ENCODE measurements at places on chromosomes 1 and 21.
A peak's percentile ranks its signal among the peaks of the same experiment; 100 is the strongest.

DNA sequence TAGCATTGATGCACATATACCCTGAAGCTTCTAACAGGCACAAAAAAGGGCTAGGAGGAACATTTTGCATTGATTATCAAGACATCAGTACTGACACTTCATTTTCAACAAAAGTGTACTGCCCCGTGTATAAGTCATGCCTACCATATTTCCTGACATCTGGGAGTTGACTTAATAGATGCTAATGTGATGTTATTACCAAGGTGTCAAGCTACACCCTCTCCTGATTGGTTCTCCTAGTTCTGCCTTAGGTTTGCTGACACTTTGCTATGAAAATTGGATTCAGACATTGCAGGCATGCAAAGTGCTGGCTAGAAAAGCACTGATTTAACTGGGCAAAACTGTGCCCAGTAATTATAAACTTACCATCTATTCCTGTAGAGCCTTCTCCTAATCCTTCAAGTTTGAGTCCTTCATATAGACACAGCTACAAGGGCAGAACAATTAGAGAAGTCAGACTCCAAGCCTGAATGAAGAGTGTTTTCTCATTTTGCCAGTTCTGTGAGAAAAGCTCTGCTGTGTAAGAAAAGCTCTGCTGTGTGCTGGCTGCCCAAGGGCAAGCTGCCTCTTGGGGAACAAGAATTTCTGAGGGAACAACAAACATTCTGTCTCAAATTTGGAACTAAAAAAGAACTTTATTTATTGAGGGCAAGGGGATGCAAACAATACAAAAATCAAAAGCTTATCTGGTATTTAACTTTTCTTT is 11.2 kb downstream of the S100A10 start:
- DNase-seq = no peak

DNA sequence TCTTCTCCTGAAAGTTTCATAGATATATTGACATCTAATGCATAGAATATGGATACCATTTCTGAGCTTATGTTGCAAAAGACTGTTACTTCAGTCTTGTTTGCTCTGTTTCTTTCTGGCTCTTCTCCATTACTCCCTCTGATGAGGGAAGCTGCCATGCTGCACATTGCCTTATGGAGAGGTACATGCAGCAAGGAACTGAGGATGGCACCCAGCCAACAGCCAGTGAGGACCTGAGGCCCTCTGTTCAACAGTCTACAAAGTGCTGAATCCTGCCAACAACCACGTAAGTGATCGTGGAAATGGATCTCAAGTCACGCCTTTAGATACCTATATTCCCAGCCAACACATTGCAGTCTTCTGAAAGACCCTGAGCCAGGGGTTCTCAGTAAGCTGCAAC is 66.6 kb upstream of the ADAMTS5 start:
- DNase-seq = no peak

- DNase-seq = no peak
Observed at GRCh38 chr1:110011527-110012041, 22.8 kb upstream of the STRIP1 start.

GRCh38 chr1:221809091-221810029 is 67.5 kb upstream of the DUSP10 start:
- DNase-seq = no peak

DNA sequence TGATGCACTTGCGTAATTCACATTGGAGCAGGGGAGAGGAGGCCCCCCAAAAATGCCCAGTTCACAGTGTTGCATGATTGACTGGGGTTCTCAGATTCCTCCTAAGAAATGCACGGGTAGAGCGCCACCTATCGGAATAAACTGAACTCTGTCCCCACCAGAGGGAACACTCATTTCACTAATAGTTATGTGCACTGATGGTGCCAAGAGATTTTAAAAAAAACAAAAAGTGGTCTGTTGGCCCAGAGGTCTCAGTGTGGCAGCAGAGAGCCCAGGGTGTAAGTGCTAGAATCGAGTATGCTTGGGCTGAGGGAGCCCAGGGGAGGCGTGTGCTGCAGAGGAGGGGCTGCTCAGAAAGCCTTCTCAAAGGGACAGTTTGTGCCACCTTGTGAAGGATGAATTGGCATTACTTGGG is 6.9 kb downstream of the PINK1 start:
- peak; percentile 37 for DNase-seq

DNA sequence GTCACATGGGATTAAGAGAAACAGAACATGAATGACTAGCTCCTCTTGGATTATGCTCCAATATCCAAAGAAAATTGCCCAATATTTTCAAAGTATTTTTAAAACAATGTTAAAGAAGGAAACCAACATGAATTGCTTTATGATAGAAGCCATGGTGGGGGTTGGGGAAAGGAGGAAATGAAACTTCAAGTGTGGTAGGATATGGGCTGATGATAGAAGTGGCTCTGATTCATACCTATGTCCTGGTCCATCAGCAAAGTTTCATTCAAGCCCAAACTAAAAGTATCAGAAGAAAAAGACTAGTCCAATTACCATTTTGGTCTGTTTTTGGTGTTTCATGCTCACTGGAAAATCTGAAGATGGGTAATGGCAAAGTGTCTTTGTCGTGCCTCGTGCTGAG is 104.2 kb upstream of the PROX1 start:
- DNase-seq = no peak

Measured in T follicular helper cell (primary cell).